Trophoblast cell (in vitro differentiated cells and primary cell): ENCODE measurements at places on chromosomes 3 and 15.

DNA sequence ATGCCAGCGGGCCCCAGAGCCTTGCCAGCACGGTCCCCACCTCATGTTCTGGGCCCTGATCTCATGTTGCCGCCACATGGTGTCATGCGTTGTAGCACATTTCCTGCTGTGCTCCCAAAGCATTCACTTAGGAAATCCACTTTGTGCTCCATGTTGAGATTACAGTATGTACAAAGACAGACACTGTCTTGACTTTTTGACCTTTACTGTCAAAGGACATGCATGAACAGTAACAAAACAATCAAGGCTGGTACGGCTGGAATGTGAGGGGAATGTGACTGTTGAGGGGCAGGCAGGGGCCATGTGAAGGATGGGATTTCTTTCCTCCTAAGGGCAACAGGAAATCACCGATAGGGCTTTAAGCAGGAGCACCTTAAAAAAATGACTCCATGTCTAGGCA lies 53.3 kb upstream of the RPL32 start:
- DNase-seq: peak; percentile 35

- no peak for DNase-seq
Measured at GRCh38 chr15:68421798-68422402, 10.1 kb downstream of the ITGA11 start.

- DNase-seq: peak; percentile 75
Measured at GRCh38 chr3:24493746-24494617, 668 bp downstream of the THRB start.

DNA sequence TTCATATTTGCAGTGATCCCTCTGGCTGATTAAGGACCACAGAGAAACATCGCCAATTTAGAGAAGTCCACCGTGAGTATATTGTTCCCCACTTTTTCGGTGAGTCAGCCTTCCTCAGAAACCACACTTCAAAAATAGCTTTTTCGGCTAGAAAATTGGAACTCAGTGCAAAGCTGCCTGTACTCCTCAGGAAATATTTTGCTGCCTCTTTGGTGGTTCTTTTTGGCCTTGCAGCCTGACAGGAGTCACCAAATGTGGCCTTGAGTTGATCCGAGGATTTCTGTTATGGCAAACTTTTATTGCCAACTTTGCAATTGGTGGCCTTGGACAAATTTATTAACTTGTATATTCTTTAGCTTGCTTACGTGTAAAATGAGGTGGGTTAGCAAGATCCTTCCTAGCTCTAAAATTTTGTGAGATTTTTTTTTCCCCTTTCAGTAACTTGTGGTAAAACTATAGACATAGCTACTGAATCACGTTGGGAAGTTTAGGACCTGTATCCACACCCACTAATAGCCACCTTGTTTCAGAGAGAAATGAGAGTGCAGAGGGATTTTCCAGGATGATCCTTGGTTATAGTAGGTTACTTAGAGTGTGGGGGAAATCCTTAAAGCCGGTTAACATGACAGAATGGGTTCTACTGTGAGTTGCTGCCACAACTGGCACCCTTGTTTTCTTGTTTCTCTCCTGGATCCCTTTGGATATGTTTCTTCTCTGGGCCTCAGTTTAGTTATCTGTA lies 9.9 kb downstream of the ARL6IP5 start:
- no peak for DNase-seq
